ENCODE measurements at places on chromosomes 5 and 9.

GRCh38 chr5:171599411-171599810, 180.0 kb downstream of the FGF18 start:
- no peak for DNase-seq

DNA sequence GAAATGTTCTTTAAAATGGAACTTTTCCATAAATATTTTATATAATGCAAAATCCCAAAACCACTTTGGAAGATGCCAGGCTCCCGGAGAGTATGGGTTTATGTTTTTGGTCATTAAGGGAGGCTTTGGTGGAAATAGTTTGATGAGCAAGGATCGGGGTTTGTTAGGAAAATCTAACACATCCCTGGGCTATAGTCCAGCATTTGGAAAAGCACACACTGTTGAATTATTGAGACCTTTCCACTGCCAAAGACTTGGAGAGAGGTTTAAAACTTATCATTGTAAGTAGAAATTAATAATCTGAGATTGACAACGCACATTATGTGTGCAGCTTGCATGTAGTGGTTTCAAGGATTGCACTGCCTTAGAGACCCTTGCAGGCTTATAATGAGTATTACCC, 156.3 kb downstream of the PARP8 start:
- no peak for DNase-seq

DNA sequence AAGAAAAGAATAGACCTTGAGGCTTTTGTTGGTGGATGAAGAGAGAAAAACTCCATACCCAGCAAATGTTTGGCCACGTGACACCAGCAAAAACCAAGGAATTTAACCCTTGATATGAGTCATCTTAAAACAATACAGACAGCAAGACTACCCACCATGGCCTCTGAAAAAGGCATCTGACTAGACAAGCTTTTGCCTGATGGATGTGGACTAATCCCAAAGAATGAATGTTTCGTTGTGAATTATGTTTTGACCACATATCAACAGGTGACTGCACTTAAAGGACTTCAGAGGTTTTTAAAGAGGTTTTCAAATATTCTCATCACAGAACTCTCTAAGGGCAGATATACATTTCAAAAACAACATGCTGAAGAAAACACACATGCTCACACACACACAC, 33.0 kb upstream of the SLC1A3 start:
- no peak for DNase-seq

GRCh38 chr9:83219154-83219923, 156.4 kb upstream of the RASEF start:
- DNase-seq = no peak

- no peak for DNase-seq
These were observed 268.7 kb downstream of the AOPEP start for GRCh38 chr9:94995048-94995693.

GRCh38 chr9:91770229-91770628, 179.8 kb downstream of the ROR2 start:
- no peak for DNase-seq

Data from stimulated activated naive CD4-positive, alpha-beta T cell (primary cell).